Esophagus mucosa (tissue), 1 donor: ENCODE measurements at places on chromosomes 1 and 21.

- ATAC-seq, result no peak
These were observed 18.0 kb upstream of the COX20 start for GRCh38 chr1:244817415-244817894.

DNA sequence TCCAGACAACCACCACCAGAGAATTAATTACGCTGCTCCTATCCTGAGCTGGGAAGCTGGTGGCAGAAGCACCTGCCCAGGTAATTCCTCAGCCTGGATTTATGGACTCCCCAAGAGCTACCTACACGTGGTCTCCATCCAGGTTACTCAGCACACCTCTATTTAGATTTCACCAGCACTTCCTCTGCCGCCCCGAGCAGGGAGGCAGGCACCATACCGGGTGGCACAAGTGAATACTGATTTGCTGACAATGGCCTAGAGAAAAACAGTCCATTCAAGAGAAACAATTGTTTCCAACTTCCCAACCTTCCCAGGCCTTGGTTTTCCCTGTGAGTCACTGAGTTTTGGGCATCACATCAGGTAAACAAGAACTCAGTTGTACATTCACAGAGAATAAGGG, 134.3 kb downstream of the MATN1 start:
- ATAC-seq, result no peak

GRCh38 chr1:19757641-19758040, 42.1 kb downstream of the TMCO4 start:
- no peak for ATAC-seq

- no peak for ATAC-seq
These were observed 85.5 kb downstream of the NGF start for GRCh38 chr1:115252585-115252984.

GRCh38 chr21:35342440-35342839, 293.3 kb upstream of the RUNX1 start:
- peak; percentile 38 for ATAC-seq

- peak; percentile 22 for ATAC-seq
These were observed 54.1 kb downstream of the MRPL37 start for GRCh38 chr1:54254055-54254454.

DNA sequence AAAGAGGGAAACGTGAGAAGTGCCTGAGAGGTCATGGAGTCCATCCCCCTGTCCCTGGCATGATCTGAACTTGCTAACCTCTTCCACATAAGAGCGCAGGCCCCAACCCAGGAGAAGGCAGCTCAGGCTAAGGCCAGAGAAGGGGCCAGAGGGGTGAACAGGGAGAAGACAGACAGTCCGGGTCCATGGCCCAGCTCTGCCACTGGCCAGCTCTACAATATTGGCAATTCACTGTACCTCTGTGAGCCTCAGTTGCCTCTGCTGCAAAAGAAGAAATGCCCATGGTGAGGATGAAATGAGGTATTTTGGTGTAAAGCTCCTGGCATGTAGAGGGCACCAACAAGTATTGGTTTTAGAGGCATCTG, 72.3 kb downstream of the CAMK2N1 start:
- ATAC-seq, result no peak

DNA sequence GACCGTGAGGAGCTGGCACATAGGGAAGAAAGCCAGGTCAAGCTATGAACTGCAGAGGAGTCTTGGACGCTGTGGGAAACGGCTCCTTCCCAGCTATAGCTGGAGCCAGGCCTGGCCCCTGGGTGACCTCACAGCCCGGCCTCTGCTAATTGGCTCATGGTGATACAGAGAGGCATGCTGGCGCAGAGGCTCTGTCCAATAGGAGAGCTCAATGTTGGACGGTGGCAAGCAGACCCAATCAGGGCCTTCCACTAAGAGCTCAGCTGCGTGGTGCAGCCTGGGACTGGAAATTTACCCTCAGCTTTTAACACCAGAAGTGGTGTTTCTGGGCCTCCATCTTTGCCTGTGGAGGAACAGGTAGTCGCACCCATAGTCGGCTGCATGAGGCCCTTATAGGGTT, 64.4 kb upstream of the GRHL3 start:
- ATAC-seq, result no peak

DNA sequence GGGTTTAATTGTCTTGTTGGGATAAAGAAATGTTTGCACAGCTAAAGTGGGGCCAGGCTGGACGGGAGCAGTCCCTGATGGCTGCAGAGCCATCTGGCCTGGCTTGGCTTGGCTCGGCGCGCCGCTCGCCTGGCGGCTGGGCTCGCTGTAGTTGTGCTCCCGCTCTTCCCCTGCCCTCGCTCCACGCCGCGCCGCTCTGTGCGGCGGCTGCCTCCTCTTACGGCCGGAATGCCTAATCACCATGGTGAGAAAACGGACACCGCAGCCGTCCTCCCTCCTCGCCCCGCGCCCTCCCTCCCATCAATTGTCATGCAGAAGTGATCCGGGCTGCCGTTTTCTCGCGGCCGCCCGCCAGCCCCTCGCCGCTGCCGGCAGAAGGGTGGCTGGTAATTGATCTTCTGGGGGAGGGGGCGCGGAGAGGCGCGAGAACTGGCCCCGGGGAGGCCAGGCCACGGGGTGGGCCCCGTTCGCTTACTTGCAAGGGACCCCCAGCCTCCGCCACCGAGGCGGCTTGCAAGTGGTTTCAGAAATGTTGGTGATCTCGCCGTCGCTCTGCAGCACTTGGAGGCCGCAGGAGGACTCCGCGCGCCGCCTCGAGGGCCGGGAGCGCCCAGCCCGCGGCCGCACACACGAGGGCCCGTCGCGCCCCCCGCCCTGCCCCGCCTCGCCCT, 12.4 kb downstream of the RNF220 start:
- ATAC-seq, result peak; percentile 23

- no peak for ATAC-seq
These were observed 142.5 kb downstream of the OLFM3 start for GRCh38 chr1:101854271-101854670.

- no peak for ATAC-seq
These were observed 21.9 kb downstream of the TSNAX start for GRCh38 chr1:231550448-231550781.

DNA sequence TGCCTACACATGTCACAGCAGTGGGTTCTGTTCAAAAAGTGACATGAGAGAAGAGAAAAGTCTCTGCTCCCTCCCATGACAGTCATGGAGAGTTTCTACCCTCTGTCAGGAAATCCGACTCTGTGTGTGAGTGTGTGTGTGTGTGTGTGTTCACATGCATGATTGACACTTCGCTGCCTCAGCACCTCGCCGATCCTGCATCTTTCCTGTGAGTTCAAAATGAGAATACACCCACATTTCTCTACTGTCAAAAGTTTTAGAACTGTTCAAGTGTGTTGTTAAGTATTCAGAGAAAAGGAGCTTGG, 46.2 kb upstream of the COX20 start:
- ATAC-seq, result no peak

- no peak for ATAC-seq
These were observed 56.9 kb upstream of the RGS1 start for GRCh38 chr1:192518700-192519099.
